ENCODE measurements at places on chromosomes 16 and 17.

- DNase-seq = no peak
Observed at GRCh38 chr17:45867702-45868101, 23.0 kb downstream of the SPPL2C start.

GRCh38 chr16:53132406-53132805 is 77.6 kb downstream of the CHD9 start:
- no peak for DNase-seq

- DNase-seq = no peak
Observed at GRCh38 chr16:53821957-53822625, 118.1 kb downstream of the FTO start.

- DNase-seq = no peak
Observed at GRCh38 chr16:17658881-17659280, 188.1 kb upstream of the XYLT1 start.

GRCh38 chr16:10578474-10579316 is 1.7 kb downstream of the EMP2 start:
- no peak for DNase-seq

DNA sequence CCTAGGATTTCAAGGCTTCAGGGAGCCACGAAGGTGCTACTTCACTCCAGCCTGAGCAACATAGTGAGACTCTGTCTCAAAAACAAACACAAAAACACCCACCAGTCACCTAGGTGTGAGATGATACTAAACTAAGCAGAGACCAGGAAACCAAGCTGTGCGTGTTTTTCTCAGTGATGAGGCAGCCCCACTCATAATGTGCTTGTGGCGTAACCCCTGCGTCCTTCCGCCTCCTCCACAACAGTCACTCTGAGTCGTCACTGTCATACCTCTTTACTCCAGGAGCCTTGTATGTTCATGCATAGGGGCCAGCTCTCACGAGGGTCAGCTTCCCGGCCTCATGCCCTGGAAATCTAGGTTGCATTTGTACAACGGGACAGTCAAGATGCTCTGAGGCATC is 31.1 kb upstream of the SLC47A1 start:
- no peak for DNase-seq

GRCh38 chr17:39791111-39791992 is 53.6 kb downstream of the GRB7 start:
- no peak for DNase-seq

- DNase-seq = no peak
Observed at GRCh38 chr16:46843898-46844642, 13.1 kb upstream of the C16orf87 start.

DNA sequence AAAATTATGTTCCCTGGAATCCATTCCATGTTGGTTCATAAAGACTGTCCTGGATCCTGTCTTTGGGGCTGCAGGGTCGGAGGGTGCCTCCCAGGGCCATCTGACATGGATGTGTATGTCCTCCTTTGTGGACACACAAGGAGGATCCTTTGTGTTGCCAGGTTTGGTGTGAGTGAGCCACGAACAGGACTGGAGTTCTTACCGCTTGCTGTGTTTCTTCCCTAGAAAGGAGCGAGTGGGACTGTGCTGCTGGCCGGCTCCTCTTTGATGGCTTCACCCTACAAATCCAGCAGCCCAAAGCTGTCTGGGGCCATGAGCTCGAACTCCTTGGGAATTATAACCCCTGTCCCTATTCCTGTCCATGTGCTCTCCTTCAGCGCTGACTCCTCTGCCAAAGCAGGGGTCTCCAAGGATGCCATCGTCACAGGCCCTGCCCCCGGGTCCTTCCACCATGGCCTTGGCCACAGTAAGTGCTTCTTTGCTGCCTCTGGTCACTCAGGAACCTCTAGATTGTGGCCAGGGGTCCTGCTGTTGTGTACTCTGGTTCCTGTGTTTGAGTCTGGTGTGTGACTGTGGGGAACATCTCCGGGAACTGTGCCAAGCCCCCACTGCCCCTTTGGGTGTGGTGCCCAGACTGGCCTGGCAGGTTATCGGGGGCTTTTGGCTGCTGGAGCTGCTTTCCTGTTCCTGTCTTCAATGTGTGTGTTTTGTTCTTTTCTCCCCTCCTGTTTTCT is 29.5 kb downstream of the UBN1 start:
- no peak for DNase-seq

All from substantia nigra (tissue), 51 donors.